Stomach (tissue), 19 donors: ENCODE measurements at places on chromosomes 2 and 18. TPM values are rescaled to one million over a fixed set of nuclear protein-coding genes. Genes with fewer than 3 reads are reported as not detected.

GRCh38 chr2:99636144-99637034 lies 146.6 kb upstream of the REV1 start:
- peak; percentile 53 for DNase-seq
- H3K4me1 ChIP-seq, result no peaks in the 10 kb centered on the region

- H3K4me3 ChIP-seq, result peak overlapping the region; percentile 20
- H3K36me3 ChIP-seq, result no peaks in the 10 kb centered on the region
- H3K27me3 ChIP-seq, result peaks cover 11% of the 10 kb centered on the region
- no peak overlapping the region for H3K27ac ChIP-seq
Measured at GRCh38 chr2:6773007-6773693, 92.6 kb downstream of the CMPK2 start.

The CASP10 gene
- total RNA-seq, result 11.1 TPM

- no peak for DNase-seq
- no peaks in the 10 kb centered on the region for H3K36me3 ChIP-seq
- H3K4me1 ChIP-seq, result peaks cover 12% of the 10 kb centered on the region
- H3K4me3 ChIP-seq, result peak overlapping the region; percentile 84
- H3K27ac ChIP-seq, result peak overlapping the region; percentile 99
- H3K27me3 ChIP-seq, result no peaks in the 10 kb centered on the region
Measured at GRCh38 chr2:226836548-226836885, 663 bp downstream of the RHBDD1 start.

The CGREF1 gene
- total RNA-seq, result not detected

DNA sequence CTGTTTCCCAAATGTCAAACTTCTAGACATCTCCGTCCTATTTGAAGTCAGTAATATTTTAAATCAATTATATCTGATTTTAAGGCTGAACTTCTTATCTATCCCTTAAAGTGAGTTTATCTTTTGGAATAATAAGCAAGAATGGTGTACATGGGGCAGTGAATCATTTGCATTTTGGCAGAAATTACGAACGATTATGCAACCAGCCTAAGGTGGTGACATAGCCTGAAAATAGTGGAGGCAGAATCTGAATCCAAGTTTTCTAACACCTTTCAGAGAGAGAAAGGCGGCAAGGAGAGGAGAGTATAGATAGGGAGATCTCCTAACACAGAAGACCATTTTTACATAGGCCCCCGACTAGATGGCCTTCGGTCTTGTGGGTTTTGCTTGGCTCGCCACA lies 10.7 kb downstream of the ZBTB14 start:
- H3K4me3 ChIP-seq, result no peak overlapping the region
- H3K4me1 ChIP-seq, result no peaks in the 10 kb centered on the region
- no peak overlapping the region for H3K27ac ChIP-seq
- DNase-seq, result no peak
- H3K27me3 ChIP-seq, result no peaks in the 10 kb centered on the region

DNA sequence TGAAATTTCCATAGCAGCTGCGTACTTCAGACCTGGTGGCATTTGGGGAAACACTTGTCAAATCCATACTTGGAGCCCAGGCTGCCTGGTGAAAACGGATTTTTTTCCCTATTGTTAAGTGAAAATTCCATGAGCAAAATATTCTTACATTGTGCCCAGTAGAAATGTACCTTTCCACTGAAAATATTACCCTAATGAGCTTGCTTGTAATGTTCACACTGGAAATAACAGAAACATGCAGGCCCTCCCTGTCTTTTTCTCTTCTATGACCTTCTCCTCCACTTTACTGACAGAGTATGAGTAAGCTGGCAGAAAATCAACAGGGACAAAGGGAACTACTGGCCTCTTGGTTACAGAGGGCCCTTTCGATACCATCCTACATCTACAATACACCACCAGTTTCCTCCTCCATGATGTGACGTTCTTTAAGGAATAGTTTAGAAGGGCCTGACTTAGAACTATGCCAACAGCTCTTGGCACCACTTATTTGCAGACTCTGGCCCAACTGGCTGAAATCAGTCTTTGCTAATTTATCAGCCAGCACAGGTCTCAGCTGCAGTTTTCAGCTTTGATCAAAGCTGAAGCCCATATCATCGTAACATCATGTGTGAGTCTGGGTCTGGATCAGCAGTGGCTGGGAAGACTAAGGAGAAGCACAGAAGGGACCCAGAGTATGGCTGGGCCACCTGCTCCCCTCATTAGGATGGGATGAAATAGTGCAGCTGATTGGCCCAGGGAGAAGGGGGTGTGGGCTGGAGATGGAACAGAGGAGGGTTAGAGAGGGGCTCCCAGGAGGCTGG lies 272.2 kb upstream of the ID2 start:
- no peaks in the 10 kb centered on the region for H3K36me3 ChIP-seq
- H3K27me3 ChIP-seq, result no peaks in the 10 kb centered on the region
- H3K4me3 ChIP-seq, result no peak overlapping the region
- no peak for DNase-seq

The AQP12B gene
- total RNA-seq, result 0.89 TPM

DNA sequence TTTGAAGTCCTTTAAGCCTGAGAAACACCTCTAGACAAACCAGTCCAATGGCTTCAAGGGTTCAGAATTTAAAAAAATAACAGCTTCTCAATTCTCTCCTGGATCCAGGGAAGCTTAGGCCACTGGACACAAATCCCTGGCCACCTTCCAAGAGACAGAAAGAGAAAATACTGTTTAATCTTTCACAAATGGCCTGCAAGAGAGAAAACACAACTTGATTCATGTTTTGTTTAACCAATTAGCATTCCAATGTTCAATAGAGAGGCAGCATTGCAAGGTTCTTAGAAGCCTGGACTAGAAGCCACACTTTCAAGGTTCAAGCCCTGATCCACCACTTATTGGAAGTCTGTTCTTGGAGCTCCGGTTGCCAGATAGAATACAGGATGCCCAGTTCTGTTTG lies 109.0 kb upstream of the PARD3B start:
- H3K4me1 ChIP-seq, result peaks cover 11% of the 10 kb centered on the region
- no peaks in the 10 kb centered on the region for H3K27me3 ChIP-seq
- H3K27ac ChIP-seq, result no peak overlapping the region
- H3K4me3 ChIP-seq, result no peak overlapping the region
- peak; percentile 28 for DNase-seq

The SPR gene
- 74.8 TPM for total RNA-seq

DNA sequence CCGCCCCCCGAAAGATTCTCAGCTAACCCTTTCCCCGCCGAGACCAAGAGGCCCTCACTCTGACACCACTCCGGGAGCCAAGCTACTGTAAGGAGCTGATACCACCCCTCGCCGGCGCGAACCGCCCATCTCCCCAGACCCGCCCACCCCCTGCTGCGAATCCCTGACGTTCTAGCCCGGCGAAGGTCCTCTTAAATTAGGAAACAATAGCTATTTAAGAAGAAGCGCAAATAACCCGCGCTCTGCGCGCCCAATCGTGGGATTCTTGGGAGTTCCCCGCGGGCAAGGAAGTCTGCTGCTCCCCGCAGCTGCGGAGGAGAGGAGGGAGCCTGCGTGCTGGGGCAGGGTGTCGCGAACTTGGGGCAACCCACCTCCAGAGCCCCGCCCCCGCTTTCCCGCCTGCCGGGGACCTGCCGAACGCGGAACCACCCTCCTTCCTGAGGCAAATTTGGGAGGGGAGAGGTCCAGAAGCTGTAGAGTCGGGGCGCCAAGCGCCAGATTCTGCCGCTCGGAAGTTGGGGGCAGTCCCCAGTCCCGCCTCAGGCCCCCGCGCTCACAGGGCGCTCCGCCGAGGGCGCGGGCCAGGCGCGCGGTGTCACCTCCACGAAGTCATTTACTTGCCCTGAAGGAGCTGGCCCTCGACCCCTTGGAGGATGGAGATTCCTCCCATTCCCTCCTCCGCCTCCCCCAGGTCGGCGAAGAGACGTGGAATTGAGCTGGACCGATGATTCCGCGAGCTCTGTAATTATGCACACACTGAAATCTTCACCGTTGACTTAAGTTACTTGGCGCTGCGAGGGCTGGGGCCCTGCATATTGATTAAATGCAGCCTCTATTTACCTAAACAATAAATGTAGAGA lies 8.4 kb upstream of the SP9 start:
- peaks cover 68% of the 10 kb centered on the region for H3K27me3 ChIP-seq
- peak overlapping the region; percentile 52 for H3K4me3 ChIP-seq
- no peak for DNase-seq
- peaks cover 15% of the 10 kb centered on the region for H3K4me1 ChIP-seq

- peak overlapping the region; percentile 36 for H3K27ac ChIP-seq
- no peak overlapping the region for H3K4me3 ChIP-seq
- H3K27me3 ChIP-seq, result no peaks in the 10 kb centered on the region
- DNase-seq, result no peak
Measured at GRCh38 chr2:169014780-169015179, 16.3 kb downstream of the ABCB11 start.

The PIAS2 gene
- 44.5 TPM for total RNA-seq

The LINC00305 gene
- total RNA-seq, result not detected

The EGR4 gene
- total RNA-seq, result not detected

The TMEM150A gene
- total RNA-seq, result 62.4 TPM

GRCh38 chr2:132849118-132849517 lies 179.1 kb upstream of the LYPD1 start:
- no peak for DNase-seq
- no peak overlapping the region for H3K4me3 ChIP-seq
- H3K27ac ChIP-seq, result no peak overlapping the region
- no peaks in the 10 kb centered on the region for H3K36me3 ChIP-seq

The NDC80 gene
- 5.9 TPM for total RNA-seq

DNA sequence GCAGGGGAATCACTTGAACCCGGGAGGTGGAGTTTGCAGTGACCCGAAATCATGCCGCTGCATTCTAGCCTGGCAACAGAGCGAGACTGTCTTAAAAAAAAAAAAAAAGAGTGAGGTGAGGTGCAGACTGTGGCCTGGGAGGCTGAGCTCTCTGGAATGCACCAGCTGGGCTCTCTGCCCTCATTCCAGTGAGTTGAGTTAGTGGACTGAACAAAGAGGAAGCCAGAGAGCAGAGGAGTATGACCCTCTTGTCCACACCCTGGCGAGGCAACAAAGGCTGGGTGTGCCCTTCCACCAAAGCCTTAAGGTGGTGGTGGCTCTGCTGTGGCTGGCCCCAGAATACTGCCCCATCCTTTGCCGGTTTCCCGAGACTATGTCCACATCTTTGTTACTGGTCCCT lies 71.3 kb upstream of the ACKR3 start:
- H3K4me3 ChIP-seq, result no peak overlapping the region
- H3K4me1 ChIP-seq, result no peaks in the 10 kb centered on the region
- H3K27ac ChIP-seq, result no peak overlapping the region
- no peaks in the 10 kb centered on the region for H3K27me3 ChIP-seq
- no peak for DNase-seq

DNA sequence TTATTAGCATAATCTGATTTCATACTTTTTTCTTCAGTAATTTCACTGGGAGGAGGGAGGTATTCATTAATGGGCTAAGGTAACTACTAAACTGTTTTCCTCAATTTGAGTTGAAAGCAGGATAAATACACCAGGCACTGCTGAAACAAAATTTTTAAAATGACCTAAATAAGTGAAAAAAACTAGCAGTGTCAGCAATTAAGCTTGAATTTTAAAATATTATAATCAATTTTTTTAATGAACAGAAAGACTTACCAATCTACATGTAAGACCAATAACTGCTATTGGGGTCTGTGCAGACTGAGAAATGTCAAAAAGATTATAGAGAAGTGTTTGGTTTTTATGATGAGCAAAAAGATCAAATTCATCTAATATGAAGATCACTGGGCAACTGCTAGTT lies 68.4 kb downstream of the ORC4 start:
- H3K36me3 ChIP-seq, result peaks cover 50% of the 10 kb centered on the region
- DNase-seq, result no peak
- no peak overlapping the region for H3K4me3 ChIP-seq

GRCh38 chr2:240421381-240421780 lies 14.1 kb upstream of the GPC1 start:
- H3K27ac ChIP-seq, result no peak overlapping the region
- DNase-seq, result no peak
- no peaks in the 10 kb centered on the region for H3K4me1 ChIP-seq
- no peaks in the 10 kb centered on the region for H3K27me3 ChIP-seq

The PNKD gene
- 76.9 TPM for total RNA-seq

GRCh38 chr2:155965415-155966063 lies 367.0 kb downstream of the NR4A2 start:
- H3K4me1 ChIP-seq, result no peaks in the 10 kb centered on the region
- no peaks in the 10 kb centered on the region for H3K36me3 ChIP-seq
- no peak overlapping the region for H3K4me3 ChIP-seq
- H3K27ac ChIP-seq, result no peak overlapping the region
- H3K27me3 ChIP-seq, result no peaks in the 10 kb centered on the region

The FBLN7 gene
- total RNA-seq, result 2.0 TPM

DNA sequence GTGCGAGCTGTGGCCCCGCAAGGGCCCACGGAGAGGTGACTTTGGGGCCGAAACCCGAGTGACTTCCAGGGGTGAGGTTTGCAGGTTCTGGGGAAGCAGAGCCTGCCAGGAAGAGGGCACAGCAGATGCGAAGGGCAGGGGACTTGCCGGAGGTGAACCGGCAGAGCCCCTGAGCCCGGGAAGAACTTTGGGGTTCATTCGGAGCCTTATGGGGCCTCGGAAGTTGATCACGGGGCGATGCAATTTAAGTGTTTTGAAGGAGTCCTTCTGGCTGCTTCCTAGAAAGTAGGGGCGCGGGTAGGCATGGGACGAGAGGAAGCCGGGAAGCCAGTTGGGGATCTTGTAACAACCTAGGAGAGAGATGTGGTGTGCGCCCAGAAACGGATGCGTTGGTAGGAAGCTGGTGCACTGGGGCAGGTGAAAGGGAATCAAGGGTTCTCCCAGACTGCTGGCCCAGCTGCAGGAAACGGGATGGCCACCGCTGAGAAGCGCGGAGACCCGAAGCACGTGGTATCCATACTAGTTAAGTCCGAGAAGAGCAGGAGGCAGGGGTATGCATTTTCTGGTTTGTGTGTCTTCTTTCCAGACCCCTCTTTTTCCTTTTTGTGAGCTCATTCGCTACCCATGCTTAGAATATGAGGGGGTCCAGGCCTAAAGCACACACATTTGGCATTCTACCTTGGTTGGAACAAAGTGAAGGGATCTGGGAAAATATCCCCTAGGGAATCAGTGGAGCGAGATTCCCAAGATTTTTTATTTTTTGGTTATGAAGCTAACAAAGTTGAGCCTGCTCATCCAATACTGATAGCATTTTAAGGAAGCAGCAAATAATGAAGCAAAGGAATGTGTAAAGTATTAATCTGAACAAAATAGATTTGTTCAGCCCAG lies 758 bp downstream of the SCLY start:
- H3K4me1 ChIP-seq, result peaks cover 10% of the 10 kb centered on the region
- peak overlapping the region; percentile 87 for H3K27ac ChIP-seq
- DNase-seq, result no peak
- peaks cover 23% of the 10 kb centered on the region for H3K36me3 ChIP-seq
- peak overlapping the region; percentile 88 for H3K4me3 ChIP-seq

DNA sequence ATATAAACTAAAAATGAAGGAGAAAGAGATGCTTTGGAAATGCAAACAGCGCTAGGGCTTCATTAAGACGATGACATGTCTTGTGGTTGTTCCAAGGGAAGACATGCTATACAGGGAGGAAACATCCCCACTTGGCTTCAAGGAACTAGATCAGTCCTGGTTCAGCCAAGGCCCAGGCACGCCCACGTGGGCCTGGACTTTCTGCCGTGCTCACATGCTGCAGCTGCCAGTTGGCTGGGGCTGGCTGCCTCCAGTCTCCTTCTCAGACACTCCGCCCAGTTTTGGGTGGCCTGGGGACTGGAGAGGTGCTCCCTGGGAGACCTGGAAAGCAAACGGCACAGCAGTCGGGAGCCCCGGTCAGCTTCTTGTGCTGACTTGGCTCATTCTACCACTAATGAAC lies 109.6 kb downstream of the GLI2 start:
- no peaks in the 10 kb centered on the region for H3K36me3 ChIP-seq
- no peak for DNase-seq
- no peak overlapping the region for H3K4me3 ChIP-seq
- no peak overlapping the region for H3K27ac ChIP-seq

The CD8B2 gene
- not detected for total RNA-seq

- no peak overlapping the region for H3K4me3 ChIP-seq
- H3K27me3 ChIP-seq, result peaks cover 30% of the 10 kb centered on the region
- H3K27ac ChIP-seq, result no peak overlapping the region
Measured at GRCh38 chr2:73281244-73281643, 3.0 kb downstream of the FBXO41 start.
